GM23248 (cell line): ENCODE measurements at places on chromosomes 4 and X. TPM values are rescaled to one million over a fixed set of nuclear protein-coding genes. Genes with fewer than 3 reads are reported as not detected.

Gene DLG3
- total RNA-seq = 1.9 TPM in 2 replicates

GRCh38 chr4:10095296-10095991 lies 21.2 kb downstream of the WDR1 start:
- peak; percentile 37 for DNase-seq

Gene OCRL
- 13.0 and 17.2 TPM in 2 replicates for total RNA-seq

- peak; percentile 2 for DNase-seq
Measured at GRCh38 chr4:81724925-81725329, 253.2 kb upstream of the RASGEF1B start.

GRCh38 chrX:130165181-130165702 lies 399 bp downstream of the AIFM1 start:
- DNase-seq = peak; percentile 69

DNA sequence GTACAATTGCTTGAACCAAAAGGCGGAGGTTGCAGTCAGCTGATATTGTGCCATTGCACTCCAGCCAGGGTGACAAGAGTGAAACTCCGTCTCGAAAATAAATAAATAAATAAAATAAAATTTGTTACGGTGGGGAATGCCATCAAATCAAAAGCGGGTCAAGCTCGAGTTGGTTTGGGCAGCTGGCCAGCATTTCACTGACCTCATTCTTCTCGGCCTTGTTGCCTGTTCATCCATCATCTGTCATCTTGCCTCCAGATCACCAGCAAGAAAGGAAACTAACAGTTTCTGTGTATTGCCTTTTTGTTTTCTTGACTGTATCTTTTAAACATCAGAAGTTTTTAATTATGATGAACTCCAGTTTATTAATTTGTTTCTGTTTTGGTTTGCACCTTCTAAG lies 31.5 kb upstream of the KLHL2 start:
- no peak for DNase-seq

DNA sequence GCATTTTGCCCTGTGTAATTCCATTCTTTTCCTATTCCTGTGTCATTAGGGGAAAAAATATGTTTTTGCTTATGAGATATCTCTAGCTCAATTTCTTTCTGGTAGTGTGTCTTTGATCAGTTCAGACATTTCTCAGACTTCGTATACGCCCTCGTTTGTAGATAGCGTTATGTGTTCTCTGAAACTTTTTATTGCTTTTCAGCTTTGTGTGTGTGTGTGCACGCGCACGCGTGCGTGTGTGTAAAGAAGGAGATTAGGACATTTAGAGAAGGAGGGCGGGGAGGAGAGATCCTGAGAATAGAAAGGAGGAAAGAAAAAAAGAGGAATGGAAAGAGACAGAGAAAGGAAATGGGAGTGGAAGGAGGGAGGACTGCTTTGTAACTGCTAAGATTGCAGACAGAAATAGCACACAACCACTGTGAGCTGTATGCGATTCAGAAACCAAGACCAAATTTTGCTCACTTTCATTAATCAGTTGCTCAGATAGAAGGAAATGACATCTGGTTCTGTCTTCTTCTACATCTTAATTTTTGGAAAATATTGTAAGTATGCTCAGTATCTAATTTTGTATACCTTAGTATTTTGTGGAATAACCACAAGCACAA lies at the start of gene RXFP1:
Gene RXFP1 (plus strand): TSS at position 399 of the 605 bp plus-strand sequence. CDS start 95 bp downstream, at position 494.
- peak; percentile 25 for DNase-seq
